Stimulated activated CD4-positive, alpha-beta T cell treated with anti-CD3 and anti-CD28 coated beads, TNF-alpha, amount 100 ng/mL, for 1 hour (primary cell): ENCODE measurements at places on chromosomes 16 and 17.

GRCh38 chr16:69078073-69078472 is 27.4 kb upstream of the HAS3 start:
- DNase-seq: no peak

- DNase-seq: no peak
Observed at GRCh38 chr17:61282377-61282776, 117.3 kb upstream of the TBX2 start.

- no peak for DNase-seq
Observed at GRCh38 chr16:57941016-57941664, 29.8 kb downstream of the CNGB1 start.

DNA sequence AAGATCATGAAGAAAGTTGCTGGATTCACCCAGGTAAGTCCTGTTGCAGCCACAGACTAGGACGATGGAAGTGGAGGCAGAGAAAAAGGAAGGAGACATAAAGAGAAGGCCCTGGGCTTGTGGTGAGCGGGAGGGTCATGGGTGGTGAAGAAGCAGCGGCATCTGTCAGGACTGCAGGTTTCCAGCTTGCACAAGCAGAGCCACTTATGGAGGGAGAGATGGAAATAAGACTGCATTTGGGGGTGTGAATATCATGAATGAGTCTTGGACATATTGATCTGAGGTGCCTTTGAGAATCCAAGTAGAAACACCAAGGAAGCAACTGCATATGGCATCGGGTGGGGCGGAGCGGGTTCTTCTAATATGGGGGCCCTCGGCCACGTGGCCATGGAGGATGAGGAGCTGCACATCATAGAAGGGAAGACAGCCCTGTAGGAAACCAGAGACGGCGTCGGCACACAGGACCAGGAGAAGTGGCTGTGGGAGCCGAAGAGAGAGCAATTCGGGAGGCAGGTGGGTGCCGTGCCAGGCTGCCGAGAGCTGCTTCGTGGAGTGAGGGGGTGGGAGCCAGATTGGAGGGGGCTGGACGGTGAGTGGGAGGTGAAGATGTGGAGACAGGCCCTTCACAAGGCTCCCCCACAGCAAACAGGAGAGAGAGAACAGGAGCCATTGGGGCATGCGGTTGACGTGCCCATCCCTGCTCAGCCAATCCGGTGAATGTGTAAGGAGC is 243.5 kb downstream of the GSG1L start:
- DNase-seq: no peak

- no peak for DNase-seq
Observed at GRCh38 chr16:14324581-14324980, 253.5 kb downstream of the MRTFB start.

- DNase-seq: peak; percentile 29
Observed at GRCh38 chr17:4043862-4044261, 79.6 kb upstream of the ATP2A3 start.

DNA sequence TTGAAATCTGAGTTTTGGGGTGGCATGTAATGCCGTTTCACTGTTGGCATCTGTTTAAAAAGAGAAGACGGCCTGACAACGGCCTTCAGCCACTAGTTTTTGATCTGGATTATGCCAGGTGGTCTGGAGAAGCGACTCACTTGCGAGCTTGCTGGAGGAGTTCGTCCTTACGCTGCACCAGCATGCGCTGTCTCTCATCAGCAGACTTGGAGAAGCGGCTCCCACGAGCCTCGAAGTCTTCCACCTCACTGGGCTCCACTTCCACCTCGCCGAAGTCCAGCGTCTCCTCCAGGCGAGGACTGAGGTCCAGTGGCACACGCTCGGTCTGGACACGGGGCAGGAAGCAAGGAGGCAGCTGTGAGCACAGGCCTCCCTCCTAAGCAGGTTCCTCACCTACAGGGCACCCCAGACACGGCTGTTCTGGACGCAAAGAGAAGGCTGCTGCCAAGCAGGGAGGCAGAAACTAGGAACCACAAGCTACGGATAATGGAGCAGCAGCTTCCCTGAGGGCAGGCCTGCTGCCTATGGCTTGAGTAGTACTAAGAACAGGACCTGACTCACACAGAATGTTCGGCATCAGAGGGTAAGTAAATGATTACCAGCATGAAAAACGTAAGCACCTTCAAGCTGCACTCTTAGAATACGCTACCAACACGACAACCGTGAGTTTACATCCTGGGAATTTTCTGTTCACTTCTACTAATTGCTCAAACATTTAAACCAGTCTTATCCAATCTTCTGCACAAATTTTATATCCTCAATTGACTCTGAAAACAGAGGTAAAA is 61.4 kb downstream of the AMFR start:
- DNase-seq: no peak

GRCh38 chr17:55267777-55268648 is 3.3 kb downstream of the HLF start:
- no peak for DNase-seq

DNA sequence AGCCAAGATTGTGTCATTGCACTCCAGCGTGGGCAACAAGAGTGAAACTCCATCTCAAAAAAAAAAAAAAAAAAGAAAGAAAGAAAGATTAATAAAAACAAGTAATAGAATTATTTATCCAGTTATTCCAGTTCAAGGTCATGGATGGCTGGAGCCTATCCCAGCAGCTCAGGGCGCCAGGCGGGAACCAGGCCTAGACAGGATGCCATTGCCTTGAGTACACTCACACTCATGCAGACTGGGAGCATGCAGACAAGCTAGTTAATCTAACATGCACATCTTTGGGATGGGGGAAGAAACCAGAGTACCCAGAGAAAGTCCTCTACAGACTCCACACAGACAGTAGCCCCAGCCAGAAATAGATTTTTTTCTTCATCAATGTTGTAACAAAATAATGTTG is 17.9 kb downstream of the PDP2 start:
- no peak for DNase-seq

- DNase-seq: no peak
Observed at GRCh38 chr17:36085765-36086164, 4.2 kb downstream of the CCL3 start.

DNA sequence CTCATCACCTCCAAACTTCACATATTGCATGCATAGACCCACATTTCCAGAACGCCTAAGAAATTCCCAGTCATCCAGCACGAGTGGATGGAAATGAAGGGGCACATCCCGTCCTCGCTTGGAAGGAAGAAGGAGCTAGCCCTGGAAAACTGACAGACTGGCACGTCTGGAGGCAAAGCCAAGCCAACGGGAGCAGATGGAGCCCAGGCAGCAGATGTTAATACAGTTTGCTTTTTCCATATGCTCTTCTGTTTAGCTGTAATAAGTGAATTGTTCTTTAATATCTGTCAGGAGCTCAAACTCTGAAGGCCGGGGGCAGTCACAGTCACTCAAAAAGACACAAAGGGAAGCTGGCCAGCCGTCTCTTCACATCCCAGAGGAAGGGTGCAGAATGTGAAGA is 187.7 kb downstream of the XYLT1 start:
- DNase-seq: no peak

- no peak for DNase-seq
Observed at GRCh38 chr16:11076259-11077018, 132.1 kb downstream of the CLEC16A start.

- DNase-seq: no peak
Observed at GRCh38 chr16:27769561-27770255, 219.8 kb downstream of the KATNIP start.

DNA sequence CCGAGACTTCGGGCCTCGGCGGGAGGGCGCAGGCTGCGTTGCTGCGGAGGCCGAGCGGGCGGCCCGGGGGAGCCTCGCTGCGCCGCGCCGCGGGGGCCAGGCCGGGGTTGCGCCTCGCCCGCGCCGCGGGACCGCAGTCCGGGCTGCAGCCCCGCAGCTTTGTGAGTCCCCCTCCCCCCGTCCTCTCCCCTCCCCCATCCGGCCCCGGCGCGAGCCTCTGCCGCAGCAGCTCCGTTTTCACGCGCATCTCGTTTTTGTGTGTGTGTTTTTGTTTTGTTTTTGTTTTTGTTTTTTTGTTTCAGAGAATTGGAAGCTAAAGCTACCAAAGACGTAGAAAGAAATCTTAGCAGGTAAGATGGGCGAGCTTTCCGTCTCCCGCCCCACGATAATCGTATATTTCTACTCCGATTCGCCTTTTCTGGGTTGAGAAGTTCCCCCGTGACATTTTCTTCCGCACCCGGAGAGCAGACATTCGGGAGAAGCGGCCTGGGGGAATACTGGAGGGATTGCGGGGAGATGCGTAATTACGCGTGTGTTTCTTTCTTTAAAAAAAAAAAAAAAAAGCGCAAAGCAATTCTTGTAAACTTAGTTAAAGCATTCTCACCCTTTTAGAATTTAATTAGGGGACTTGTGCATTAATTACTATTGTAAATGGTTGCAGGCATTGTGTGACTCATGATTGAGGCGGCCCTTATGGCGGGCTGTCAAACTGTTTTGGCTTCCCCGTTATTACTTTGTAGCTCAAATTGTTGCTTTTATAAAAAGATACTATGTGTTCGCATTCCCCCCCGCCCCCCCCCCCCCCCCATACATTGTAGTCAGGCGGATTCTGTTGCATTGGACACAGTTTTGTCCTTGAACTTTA is 732 bp downstream of the TNRC6A start:
- DNase-seq: no peak

DNA sequence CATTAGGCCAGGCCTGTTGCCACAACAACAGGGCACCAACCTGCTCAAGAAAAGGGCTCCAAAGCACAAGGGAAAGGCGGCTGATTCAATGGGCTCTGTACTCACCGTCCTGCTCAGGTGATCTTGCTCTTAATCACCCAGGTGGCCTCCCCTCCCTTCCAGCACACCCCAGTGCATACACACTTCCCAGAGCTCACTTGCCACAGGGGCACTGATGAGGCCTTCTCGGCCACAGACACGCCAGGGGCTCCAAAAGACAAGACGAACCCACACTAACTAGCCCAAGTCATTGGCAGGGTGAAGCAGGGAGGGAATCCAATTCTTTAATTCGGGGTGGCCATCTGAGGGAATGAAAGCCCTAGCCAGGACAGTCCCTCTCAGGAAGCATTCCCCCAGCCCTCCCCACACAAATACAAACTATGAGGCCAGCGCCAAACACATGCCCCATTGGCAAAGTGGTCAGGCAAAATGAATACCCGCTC is 1.4 kb downstream of the MYO18A start:
- no peak for DNase-seq

GRCh38 chr17:56665864-56666263 is 72.4 kb downstream of the NOG start:
- no peak for DNase-seq
